ENCODE measurements at places on chromosomes 5 and 9.

GRCh38 chr9:132881826-132882225 lies 3.1 kb downstream of the SPACA9 start:
- DNase-seq: no peak

DNA sequence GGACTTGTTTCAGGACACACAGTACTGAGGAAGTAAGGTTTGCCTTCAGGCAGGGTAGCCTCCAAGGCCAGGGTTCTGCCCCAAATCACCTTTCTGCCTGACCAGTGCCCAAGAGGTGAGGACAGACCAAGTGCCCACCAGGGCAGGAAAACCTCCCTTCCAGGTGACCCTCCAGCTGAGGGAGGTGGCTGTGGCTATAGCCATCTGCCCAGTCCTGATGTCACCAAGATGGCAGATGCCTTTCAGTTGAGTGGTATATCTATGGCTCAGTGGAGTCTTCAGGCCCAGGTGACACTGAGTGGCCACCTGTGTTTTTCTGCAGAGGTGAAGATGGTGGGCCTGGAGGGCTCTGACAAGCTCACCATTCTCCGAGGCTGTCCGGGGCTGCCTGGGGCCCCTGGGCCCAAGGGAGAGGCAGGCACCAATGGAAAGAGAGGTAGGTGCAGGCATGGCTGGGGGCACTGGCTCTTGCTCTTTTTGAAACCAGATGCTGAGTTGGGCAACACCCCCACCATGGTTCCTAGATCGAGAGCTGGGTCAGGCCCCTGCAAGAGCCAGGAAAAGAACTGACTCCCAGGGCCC lies 1.7 kb downstream of the FCN2 start:
- no peak for DNase-seq

DNA sequence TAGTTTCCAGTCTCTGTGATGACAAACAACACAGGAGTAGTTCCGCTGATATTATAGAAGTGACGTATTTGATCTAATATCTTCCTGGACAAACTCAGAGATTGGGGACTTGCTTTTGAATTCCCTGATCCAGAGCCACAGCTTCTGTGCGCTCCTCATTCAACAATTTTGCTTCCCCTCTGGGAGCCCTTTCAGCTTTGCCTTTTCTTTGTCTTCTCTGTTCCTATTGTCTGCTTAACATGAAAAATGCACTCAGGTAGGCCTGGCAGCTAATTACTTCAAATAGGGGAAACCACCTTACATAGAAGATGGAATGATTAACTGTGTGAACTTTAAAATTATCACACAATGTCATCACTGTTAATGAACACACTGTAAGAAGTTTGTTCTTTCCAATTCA lies 192.9 kb downstream of the EPB41L4A start:
- DNase-seq: no peak

DNA sequence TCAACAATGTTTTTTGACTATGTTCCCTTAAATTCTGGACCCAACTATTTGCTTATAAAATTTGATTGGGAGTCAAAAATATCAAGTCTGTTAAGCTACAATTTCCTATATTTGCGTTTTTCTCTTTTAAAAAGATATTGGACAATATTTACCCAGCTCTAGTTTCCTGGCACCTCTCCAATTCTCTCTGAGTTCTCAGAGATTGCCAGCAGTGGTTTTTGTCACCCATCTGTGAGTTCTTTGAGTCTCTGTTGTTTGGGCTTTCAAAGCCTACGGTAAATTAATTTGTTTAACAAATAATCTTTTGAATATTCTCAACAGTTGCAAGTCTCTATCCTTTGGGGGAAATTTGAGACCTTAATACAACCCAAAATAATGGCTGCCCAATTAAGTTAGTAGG lies 174.2 kb upstream of the PUM3 start:
- DNase-seq: no peak

- no peak for DNase-seq
Measured at GRCh38 chr5:95572016-95572415, 17.1 kb downstream of the ARSK start.

DNA sequence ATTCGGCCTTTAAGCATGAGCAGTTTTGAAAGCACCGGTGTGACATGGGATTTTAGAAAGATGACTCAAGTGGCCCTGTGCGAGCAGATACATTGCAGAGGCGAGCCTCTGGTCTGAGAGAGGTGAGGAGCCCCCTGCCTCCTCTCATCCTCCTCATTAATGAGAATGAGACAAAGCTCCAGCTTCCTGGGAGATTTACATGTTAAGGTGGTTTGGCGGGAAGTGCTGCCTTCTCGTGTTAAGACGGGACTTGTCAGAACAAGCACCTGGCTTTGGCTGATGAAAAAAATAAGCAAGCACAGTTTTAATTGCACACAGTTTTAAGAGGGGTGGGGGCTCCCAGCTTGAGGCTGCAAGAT lies 68.1 kb downstream of the ACTL7B start:
- DNase-seq: no peak

DNA sequence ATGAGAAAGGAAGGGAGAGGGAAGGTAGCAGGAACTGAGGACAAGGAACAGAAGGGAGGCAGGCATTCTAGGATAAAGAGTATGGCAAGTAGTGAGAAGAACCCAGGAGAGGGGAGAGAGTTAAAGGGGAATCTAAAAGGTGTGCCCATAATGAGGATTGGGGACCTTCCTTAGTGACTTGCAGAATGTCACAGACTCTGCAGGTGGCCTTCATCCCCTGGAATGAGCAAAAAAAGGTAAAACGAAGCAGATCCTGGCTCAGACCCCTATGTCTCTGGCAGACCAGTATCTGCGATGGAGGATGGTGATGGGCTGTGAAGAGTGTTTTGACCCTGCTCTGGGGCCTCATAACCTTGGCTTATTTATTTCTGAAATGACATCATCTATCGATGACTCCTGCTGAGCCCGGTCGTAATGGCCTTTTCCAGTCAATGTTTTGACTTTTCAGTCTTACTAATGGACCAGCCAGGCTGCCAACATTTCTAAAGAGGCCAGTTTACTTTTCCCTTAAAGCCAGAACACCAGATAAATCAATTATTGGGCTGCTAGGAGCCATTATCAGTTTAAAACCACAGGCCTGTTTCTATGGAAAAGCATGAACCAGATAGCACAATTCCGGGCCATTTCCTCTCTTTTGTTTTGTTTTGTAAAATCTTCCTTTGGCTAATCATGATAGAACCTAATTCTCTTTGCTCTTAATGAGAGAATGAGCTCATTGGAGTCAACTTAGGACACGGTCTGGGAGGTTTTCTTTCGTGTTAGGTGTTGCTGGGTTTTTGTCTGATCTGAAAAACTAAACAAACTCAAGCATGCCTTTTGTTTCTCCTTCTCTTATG lies 3.1 kb downstream of the TMOD1 start:
- DNase-seq: no peak

GRCh38 chr5:669111-669841 lies 23.9 kb downstream of the TPPP start:
- no peak for DNase-seq

- DNase-seq: no peak
Measured at GRCh38 chr5:60503771-60504170, 196.2 kb downstream of the DEPDC1B start.

GRCh38 chr9:126608551-126608950 lies 5.2 kb upstream of the LMX1B start:
- no peak for DNase-seq

GRCh38 chr5:91223886-91224285 lies 159.2 kb downstream of the ARRDC3 start:
- no peak for DNase-seq

- DNase-seq: no peak
Measured at GRCh38 chr5:167708449-167708848, 583.0 kb upstream of the WWC1 start.

DNA sequence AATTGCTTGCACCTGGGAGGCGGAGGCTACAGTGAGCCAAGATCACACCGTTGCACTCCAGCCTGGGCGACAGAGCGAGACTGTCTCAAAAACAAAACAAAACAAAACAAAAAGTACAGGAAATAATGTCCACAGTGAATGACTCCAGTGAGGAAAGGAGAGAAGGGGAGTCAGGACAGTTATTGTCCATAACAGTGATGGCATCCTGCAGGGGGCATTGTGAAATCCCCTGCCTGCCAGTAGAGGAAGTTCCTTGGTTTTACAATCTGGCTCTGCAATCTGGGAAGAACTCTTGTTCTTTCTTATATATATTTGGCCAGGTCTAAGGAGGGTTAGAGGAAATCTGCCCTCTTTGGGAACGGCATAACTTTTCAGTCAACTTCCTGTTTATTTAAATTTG lies 8.2 kb downstream of the SH3GL2 start:
- no peak for DNase-seq

DNA sequence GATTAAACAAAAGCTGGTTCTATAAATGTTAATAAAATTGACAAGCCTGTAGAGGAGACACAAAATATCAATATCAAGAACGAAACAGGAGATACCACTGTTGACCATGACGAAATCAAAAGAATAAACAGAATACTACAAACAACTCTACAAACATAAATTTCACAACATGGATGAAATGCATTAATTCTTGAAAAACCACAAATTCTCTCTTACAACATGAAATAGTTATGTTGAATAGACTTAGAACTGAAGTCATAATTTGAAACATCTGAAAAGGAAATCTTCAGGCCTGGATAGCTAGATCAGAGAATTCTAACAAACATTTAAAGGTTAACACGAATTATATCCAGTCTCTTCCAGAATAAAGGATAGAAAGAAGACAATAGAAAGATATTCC lies 6.9 kb upstream of the SPATA31C1 start:
- no peak for DNase-seq

- no peak for DNase-seq
Measured at GRCh38 chr5:7902201-7902600, 33.3 kb downstream of the MTRR start.

DNA sequence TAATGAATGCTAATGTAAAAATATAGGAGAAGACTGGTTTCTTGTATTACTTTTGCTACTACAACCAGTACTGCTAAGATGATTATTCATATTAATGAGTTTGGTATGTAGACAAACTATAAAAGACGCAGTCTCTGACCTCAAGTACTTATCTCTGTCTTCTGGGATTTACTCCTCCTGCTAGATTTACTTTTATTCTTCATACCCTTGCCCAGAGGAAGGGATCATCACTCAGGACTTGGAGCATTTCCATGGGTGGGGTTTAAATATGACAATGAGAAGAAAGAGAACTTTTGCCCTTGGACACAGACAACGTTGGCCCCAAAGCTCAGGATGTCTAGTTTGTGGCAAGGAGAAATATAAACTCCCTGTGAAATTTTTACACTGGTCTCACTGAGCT lies 126.1 kb downstream of the BNC2 start:
- no peak for DNase-seq

- DNase-seq: no peak
Measured at GRCh38 chr5:176513788-176514187, 23.4 kb downstream of the RNF44 start.

- DNase-seq: no peak
Measured at GRCh38 chr5:148387325-148387724, 3.6 kb downstream of the FBXO38 start.

DNA sequence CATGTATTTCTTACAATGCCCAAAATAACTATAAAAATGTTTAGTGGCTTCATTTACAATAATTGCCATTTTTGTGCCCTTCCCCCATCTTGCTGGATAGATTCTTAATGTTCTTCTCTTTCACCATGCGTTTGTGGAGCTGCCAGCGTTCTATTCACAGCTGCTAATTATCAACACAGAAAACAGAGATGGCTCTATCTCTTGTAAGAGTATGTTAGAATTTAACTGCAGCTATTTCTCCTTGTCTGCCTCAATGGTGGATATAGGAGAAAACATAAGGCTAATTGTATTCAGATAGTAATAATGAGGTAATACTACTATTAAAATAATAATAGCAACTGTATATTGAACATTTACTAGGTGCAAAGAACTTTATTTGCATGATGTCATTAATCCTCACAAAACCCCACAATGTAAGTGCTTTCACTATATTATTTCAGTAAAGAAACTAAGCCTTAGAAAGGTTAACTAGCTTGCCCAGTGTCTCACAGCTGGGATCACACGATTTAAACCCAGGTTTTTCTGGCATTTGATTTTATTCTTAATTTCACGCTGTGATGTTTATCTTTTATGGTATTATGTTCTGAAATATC lies 50.1 kb downstream of the JAKMIP2 start:
- no peak for DNase-seq

DNA sequence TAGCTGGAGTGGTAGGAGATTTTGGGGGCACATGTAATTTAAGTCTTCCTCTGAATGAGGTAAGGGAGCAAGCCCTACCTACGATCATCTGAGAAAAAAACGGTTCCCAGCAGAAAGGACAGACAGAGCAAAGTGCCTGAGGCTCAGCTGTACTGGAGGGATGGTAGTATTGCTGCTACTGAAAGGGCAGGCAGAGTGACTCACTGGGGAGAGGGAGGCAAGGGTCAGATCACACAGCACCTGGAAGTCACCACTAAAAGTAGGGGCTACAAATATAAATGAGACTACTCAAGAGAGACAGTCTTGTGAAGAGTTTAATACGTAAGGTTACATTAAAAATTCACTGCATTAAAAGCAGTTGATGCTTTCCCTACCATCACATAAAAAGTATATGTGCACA lies 75.9 kb downstream of the NFIB start:
- DNase-seq: no peak

DNA sequence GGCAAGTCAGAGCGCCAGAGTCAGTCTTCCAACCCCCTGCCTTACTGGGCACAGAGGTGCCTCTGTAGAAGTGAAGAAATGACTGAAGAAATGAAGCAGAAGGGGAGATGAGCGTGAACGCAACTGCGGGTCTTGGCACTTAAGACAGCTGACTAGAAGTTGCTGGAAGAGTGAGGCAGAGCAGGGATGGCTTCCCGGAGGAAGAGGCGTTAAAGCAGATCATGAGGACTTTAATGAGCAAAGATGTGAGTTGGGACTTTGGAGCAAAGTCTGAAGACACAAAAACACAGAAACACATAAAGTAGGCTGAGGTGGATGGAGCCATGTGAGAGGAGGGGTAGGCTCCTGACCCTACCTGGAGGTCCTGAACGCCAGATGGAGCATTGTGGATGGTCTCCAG lies 7.2 kb downstream of the AQP3 start:
- no peak for DNase-seq

- no peak for DNase-seq
Measured at GRCh38 chr9:103183701-103184171, 188.6 kb downstream of the CYLC2 start.

- no peak for DNase-seq
Measured at GRCh38 chr5:93078082-93079038, 502.7 kb downstream of the NR2F1-AS1 start.

- no peak for DNase-seq
Measured at GRCh38 chr9:91761362-91761761, 188.7 kb downstream of the ROR2 start.

GRCh38 chr9:108551030-108551841 lies 304.6 kb downstream of the ACTL7B start:
- DNase-seq: no peak

- DNase-seq: no peak
Measured at GRCh38 chr9:101571114-101571513, 23.7 kb downstream of the PPP3R2 start.

GRCh38 chr9:19927560-19927959 lies 138.7 kb upstream of the SLC24A2 start:
- DNase-seq: no peak

GRCh38 chr9:127163409-127163808 lies 41.0 kb upstream of the ANGPTL2 start:
- DNase-seq: no peak

DNA sequence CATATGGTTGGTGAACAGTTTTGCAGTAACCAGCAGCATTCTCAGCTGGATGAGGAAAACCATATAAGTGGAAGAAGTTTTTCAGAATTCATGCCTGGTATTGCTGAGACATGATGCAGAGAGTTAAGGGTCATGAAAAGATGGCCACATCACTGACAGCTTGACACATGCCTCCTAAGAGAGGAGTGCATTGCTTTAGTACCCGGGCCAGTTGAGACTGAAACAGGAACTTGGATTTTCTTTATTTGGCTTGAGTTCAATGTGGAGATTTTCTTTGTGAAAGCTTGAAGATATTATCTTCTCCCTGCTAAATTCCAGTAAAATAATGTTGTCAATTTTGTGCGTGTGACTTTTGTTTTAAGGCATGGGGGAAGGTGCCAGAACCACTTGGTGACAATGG lies 35.8 kb downstream of the HACD4 start:
- no peak for DNase-seq
